Upper lobe of left lung (tissue), 6 donors: ENCODE measurements at places on chromosomes 1 and 21.

DNA sequence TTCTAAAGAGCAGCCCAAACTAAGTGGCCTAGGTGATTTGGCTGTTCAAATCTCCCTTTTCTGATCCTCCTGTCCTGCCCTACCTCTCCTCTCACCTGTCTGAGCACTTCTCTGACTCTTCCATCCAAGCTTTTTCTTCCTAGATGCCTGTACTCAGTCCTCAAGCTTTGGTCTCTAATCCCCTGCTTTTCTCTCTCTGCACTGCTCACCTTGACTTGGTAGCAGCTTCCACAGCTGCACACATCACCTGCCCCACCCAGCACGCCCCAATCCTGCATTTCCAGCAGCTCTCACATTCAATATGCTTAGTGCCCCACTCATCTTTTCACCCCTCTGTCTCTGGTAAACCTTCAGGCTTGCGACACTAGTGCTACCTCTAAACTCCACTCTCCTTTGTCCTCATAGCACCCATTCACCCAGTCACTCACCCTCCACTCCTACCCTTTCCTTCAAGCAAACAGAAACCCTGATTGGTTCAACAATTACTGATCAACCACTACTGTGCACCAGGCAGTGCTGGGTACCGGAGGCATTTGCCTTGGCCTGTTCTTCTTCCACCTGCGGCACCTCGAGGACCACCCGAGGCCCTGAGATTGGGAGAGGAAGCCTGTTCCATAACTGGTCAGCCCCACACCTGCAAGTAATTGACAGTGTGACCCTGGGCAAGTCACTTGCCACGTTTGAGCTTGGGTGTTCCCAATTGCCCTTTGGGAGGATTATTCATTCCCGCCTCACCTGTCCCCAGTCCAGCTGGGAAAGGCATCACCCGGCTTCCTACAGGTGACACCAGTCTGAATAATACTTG is 136.1 kb upstream of the EDN2 start:
- no peaks in the 10 kb centered on the region for H3K36me3 ChIP-seq
- H3K27ac ChIP-seq, result no peak overlapping the region
- H3K27me3 ChIP-seq, result no peaks in the 10 kb centered on the region

DNA sequence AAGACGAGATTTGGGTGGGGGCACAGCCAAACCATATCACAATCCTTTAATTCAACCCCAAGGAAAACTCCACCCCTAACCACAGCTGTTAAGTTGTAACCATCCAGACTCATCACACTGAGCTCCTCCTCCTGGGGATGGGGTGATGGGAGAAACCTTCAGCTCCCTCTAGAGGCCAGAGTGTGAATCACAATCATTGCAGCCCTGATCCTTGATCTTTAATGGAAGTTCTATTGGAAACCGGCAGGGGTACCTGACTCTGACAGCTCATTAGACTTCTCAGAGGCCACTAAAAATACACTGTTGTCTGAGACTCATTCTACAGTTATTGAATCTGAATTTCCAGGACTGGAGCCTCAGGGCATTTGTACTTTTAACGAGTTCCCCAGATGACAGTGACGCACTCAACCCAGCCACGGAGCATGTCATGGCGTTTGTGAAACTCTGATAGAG is 127.2 kb downstream of the IGSF21 start:
- H3K27me3 ChIP-seq, result no peaks in the 10 kb centered on the region
- H3K36me3 ChIP-seq, result no peaks in the 10 kb centered on the region
- no peak overlapping the region for H3K4me3 ChIP-seq
- H3K27ac ChIP-seq, result no peak overlapping the region

GRCh38 chr1:182283746-182284544 is 107.6 kb downstream of the GLUL start:
- no peaks in the 10 kb centered on the region for H3K36me3 ChIP-seq
- no peak overlapping the region for H3K4me3 ChIP-seq
- no peak overlapping the region for H3K27ac ChIP-seq
- H3K4me1 ChIP-seq, result no peaks in the 10 kb centered on the region
- DNase-seq, result no peak

DNA sequence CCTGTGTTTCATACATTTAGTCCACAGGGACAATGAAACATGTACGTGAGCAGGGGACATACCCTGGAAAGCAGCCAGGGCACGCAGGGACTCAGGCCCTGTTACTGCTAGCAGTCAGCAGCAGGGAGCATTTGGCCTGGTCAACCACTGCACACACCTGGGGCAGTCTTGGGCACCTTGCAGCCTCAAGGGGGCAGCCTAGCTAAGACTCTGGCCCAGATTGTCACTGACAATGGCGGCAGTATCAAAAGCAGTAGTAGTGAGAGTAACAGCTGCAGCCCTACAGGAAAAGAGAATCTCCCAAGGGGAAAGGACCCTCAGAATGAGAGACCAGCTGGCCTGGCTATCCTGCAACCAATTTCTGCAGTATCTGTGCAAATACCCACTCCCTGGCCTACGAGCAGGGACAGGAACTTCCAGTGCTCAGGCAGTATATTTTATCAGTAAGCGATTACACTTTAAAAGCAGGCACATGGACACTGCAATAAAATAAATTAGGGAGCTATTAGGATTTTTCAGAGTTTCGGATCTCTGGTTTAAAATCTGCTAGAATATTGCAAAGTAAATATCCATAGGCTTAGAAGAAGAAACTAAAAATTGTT is 475.6 kb downstream of the LTN1 start:
- H3K36me3 ChIP-seq, result no peaks in the 10 kb centered on the region
- no peaks in the 10 kb centered on the region for H3K4me1 ChIP-seq
- H3K27ac ChIP-seq, result no peak overlapping the region
- no peaks in the 10 kb centered on the region for H3K27me3 ChIP-seq
